ENCODE measurements at places on chromosomes 5 and 9.
A peak's percentile ranks its signal among the peaks of the same experiment; 100 is the strongest.

DNA sequence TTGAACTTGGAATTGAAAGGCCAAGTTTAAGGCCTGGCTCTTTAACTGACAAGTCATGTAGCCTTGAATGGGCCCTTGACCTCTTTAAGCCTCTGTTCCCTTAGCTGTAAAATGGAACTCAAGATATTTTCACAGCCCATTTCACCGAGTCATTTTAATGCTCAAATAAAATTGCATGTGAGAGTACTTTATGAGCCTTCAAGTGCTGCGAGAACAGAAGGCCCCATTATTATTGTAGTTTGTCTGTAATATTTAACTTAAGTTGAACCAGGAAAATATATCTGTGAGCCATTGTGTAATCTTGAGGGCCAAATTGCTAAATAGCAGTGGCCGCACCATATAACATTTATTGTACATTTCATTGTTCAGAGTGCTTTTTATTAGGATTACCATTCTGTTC lies 249.9 kb downstream of the NTRK2 start:
- DNase-seq: no peak

DNA sequence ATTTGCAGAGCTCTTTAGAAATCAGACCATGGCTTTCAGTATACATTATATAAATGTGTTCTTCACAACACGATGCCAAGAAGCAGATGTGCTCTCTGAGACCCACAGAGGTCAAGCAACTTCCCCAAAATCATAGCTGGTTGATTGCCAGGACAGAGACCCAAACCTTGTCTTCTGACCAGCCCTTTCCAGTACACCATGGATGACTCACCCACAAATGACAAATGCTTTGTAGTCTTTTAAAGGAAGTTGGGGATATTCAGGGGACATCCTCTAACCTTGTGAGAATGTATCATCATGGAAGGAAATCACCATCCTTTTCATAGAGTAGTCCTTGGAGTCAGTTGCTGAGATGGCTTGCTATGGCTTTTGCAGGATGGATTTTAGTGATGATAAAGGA lies 30.1 kb downstream of the ZNF462 start:
- no peak for DNase-seq

GRCh38 chr9:76835571-76836283 lies 70.2 kb downstream of the PRUNE2 start:
- peak; percentile 40 for DNase-seq

DNA sequence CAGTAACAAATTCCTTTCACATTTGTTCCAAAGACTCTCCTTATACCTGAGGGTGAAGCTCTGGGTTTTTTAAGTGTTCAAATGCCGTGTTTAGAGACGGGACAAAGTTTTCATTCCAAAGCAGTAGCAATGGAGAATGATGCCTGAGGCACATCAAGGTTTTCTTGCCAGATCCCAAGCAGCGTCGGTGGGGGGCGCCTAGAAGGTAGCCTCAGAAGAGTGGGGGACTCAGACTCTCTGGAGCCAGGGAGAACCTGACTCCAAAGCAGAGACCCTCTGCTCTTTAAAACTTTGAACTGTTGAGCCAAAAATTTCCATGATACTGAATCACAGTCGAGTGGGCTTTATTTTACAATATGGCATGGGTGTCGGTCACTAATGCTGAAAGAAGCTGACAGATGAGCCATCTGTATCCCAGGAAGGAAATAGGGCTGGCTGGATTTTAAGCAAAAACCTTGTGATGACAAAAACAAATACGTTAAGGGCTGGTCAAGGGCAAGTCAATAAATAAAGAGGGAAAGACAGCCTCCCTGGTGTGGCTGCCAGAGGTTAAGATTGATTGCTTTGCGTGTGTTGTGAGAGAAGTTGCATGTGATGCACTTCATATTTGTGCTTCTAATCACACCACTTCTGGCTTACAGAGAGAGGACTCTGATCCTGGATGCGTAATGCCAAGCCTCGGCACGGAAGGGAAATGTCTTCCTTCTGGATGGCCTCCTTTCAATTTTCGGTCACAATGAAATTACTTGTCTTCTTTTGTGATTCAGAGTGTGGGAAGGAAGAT lies 161.1 kb upstream of the EFNA5 start:
- no peak for DNase-seq

- no peak for DNase-seq
Observed at GRCh38 chr5:116032094-116032517, at the start of gene ARL14EPL. TSS of gene ARL14EPL (plus strand) at chr5:116032472. CDS start at chr5:116051466, 18,994 bp downstream.

- DNase-seq: no peak
Observed at GRCh38 chr5:68771221-68771620, 322.6 kb upstream of the SLC30A5 start.

DNA sequence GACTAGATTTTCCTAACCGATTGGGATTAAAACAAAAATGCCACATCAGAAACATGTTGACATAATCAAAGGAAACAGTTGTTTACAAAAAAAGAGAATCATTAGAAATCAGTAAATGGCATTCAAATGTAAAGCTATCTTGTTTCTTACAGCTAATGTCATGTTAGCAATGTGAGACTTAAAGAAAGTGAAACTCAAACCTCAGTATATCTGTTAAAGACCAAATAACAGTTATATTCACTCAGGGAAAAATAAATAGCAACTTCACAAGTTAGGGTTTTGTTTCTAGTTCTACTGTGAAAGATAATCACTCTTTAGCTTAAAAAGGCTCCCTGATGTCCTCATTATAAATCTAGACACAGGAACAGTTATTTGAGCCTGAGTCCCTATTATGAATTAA lies 189.3 kb upstream of the EFNA5 start:
- DNase-seq: no peak

GRCh38 chr9:121185178-121185745 lies 16.4 kb downstream of the RAB14 start:
- DNase-seq: no peak

- DNase-seq: no peak
Observed at GRCh38 chr9:14342736-14343135, 28.8 kb upstream of the NFIB start.

GRCh38 chr5:158032246-158032645 lies 173.3 kb upstream of the CLINT1 start:
- DNase-seq: no peak

DNA sequence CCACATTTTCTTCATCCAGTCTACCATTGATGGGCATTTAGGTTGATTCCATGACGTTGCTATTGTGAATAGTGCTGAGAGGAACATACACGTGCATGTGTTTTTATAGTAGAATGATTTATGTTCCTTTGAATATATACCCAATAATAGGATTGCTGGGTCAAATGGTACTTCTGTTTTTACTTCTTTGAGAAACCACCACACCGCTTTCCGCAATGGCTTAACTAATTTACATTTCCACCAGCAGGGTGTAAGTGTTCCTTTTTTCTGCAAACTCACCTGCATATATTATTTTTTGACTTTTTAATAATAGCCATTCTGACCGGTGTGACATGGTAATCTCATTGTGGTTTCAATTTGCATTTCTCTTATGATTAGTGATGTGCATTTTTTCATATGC lies 82.2 kb upstream of the RFX3 start:
- no peak for DNase-seq

Measured in NCI-H2029 (cell line).